ENCODE measurements at places on chromosomes 11 and 22.

DNA sequence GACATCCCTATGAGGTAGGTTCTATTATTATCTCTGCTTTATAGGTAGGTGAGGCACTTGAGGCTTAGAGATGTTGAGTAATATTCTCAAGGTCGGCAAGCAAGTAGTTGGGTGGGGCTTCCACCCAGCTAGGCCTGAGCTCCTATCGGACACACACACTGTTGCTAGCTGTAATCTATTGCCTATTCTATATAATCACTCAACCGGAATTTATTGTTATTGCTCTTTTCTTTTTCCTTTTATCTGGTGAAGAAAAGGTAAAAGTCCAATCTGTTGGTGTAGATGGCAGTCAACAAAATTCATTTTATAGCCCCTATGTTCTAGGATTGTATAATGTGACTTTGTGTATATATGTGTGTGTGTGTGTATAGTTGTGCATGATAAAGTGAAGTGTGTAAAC lies 3.4 kb downstream of the OR9Q2 start:
- DNase-seq = no peak

DNA sequence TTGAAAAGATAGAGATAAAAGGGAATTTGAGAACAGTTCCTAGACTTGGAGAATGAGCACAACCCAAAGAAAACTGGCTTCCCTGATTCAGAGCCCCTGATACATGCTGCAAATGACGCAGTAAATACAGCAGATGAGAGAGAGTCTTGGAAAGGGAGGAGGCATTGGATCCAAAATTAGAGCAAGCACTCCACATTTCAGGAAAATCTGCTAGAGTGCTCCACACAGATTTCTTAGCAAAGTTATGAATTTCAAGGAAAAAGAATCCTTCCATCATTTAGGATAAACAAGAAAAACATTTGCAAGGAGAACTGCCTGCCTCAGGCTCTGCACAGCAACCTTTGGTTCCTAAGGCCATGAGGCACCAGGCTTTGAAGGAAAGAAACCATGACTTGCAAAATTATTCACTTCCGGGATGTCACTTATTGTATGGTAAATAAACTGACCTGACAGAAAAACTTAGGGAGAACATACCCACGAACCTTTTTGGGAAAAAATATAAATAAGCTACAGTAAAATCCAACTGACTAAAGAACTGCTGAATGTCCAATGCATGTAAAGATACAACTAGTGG lies 89.8 kb upstream of the RTL6 start:
- no peak for DNase-seq

- DNase-seq = no peak
Measured at GRCh38 chr11:69531071-69531716, 49.7 kb downstream of the LINC01488 start.

- no peak for DNase-seq
Measured at GRCh38 chr11:130890039-130890745, 26.1 kb downstream of the SNX19 start.
